ENCODE measurements at places on chromosomes 3 and 15. TPM values are rescaled to one million over a fixed set of nuclear protein-coding genes. Genes with fewer than 3 reads are reported as not detected.

The KIF9 gene
- 7.6 TPM for total RNA-seq

The ESYT3 gene
- 0.52 TPM for total RNA-seq

The CD200R1 gene
- 1.4 TPM for total RNA-seq

The UCN2 gene
- not detected for total RNA-seq

The SPATA12 gene
- not detected for total RNA-seq

The ITIH4 gene
- total RNA-seq = 4.8 TPM

The ANKRD34C gene
- not detected for total RNA-seq

The TADA3 gene
- 50.8 TPM for total RNA-seq

The CPLX3 gene
- total RNA-seq = not detected

The PIK3CB gene
- 20.5 TPM for total RNA-seq

The CSTA gene
- not detected for total RNA-seq

The SLC6A20 gene
- not detected for total RNA-seq

The ABHD6 gene
- total RNA-seq = 6.4 TPM

The EFCC1 gene
- total RNA-seq = 0.45 TPM

The KCTD6 gene
- 4.8 TPM for total RNA-seq

The MLF1 gene
- total RNA-seq = 0.89 TPM

The C3orf20 gene
- total RNA-seq = not detected

The PGBD4 gene
- 2.7 TPM for total RNA-seq

The YEATS2 gene
- 40.1 TPM for total RNA-seq

Measured in activated naive CD8-positive, alpha-beta T cell treated with anti-CD3 and anti-CD28 coated beads for 36 hours (primary cell).